Stimulated activated effector memory CD8-positive, alpha-beta T cell treated with anti-CD3 and anti-CD28 coated beads, Interleukin-12 subunit alpha, Interleukin-12 subunit beta, amount 100 ng/mL, for 72 hours (primary cell): ENCODE measurements at places on chromosomes 4 and X.

DNA sequence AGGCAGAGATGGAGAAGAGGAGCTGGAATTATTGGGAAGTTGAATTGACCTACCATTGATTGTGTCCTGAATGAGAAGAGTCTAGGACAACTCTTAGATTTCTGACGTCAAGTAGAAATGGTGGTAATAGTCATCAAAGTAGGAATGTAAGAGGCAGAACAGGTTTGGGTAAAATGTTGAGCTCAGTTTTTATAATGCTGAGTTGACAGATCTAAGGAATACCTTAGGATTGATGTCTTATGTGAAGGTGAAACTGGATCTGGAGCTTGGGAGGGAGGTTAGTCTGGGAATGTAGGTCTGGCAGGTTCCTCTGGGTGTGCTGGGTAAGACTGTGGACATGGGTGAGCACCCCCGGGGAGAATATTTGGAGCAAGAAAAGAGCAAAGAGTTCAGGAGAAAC is 31.9 kb downstream of the JADE1 start:
- no peak for DNase-seq

- no peak for DNase-seq
Measured at GRCh38 chrX:48789366-48790220, 3.2 kb downstream of the GATA1 start.

- no peak for DNase-seq
Measured at GRCh38 chr4:2925931-2926860, 37.0 kb downstream of the NOP14 start.

DNA sequence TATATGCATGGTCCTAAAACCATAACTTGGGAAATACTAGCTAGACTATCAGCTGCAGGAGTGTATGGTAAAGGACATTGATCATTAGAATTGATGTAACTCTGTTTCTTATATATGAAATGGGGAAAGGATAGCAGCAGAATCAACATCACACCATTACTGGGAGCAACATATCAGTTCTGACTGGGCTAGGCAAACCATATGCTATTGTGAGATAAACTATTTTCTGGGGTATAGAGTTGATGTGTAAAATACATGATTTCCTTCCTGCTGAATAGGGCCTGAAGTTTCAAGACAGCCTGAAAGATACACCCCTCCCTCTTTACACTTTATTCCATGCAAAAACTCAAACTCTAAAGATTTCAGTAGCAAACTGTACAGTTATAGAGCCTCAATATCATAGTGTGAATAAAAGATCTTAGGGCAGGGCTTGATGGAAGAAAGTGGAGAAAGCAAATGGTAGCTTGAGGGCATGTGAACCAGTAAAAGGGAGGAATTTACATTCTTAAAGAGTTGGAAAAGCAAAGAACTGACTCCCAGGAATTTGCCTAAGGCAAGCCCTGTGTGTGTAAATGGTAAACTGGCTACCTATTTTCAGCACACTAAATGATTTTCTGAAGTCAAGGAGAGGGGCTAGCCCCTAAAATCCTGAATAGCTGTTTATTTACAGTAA is 404.1 kb downstream of the MAPK10 start:
- no peak for DNase-seq

GRCh38 chr4:75745721-75746199 is 21.4 kb downstream of the USO1 start:
- no peak for DNase-seq

- DNase-seq, result no peak
Measured at GRCh38 chrX:3728454-3728853, 15.0 kb upstream of the PRKX start.

DNA sequence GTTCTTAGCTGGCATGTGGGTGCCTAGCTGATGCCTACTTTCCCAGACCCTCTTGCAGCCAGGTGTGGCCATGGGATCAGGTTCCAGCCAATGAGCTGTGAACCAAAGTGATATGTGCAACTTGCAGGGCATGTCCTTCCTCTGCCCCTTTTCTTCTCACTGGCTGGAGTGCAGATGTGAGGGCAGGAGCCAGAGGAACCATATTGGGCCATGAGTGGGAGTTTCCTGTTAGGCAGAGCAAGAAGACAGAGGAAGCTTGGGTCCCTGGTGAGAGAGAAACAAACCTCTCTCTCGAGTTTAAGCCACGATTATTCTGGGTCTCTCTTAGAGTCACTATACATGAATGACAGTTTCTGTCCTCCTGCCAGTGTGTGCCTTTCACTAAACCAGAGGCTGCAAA is 120.4 kb upstream of the STX18 start:
- no peak for DNase-seq

GRCh38 chr4:185318679-185319078 is 77.0 kb downstream of the LRP2BP start:
- DNase-seq, result no peak
